GM04503 (cell line): ENCODE measurements at places on chromosomes 2 and 18.

GRCh38 chr2:104858006-104858978 lies 4.4 kb downstream of the POU3F3 start:
- no peak for DNase-seq

GRCh38 chr2:239311132-239312040 lies 89.4 kb downstream of the HDAC4 start:
- no peak for DNase-seq

- DNase-seq = no peak
Observed at GRCh38 chr2:187424146-187424545, 23.9 kb downstream of the CALCRL start.

- peak; percentile 33 for DNase-seq
Observed at GRCh38 chr2:231464576-231465540, 574 bp upstream of the NCL start.

DNA sequence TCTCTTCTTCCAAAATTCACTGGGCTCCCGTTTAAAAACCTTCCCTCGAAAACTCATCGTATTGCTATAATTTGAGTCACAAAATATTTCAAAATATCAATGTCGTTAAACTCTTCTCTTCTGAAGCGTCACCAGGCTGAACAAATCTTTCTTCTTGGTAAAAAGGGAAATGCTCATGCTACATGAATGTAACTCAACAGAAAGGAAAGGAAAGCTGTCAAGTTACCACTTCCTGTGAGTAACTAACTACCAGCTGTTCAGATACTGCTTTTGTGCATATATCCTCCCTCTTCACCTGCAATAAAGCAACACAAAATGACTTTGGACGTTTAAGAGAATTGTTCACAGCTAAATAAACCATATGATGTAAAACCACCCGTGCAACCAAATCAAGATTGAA lies 95.4 kb downstream of the DOCK10 start:
- DNase-seq = peak; percentile 37
